ENCODE measurements at places on chromosomes 1 and 21.

- no peak for DNase-seq
These were observed 48.2 kb downstream of the ELK4 start for GRCh38 chr1:205583461-205584130.

DNA sequence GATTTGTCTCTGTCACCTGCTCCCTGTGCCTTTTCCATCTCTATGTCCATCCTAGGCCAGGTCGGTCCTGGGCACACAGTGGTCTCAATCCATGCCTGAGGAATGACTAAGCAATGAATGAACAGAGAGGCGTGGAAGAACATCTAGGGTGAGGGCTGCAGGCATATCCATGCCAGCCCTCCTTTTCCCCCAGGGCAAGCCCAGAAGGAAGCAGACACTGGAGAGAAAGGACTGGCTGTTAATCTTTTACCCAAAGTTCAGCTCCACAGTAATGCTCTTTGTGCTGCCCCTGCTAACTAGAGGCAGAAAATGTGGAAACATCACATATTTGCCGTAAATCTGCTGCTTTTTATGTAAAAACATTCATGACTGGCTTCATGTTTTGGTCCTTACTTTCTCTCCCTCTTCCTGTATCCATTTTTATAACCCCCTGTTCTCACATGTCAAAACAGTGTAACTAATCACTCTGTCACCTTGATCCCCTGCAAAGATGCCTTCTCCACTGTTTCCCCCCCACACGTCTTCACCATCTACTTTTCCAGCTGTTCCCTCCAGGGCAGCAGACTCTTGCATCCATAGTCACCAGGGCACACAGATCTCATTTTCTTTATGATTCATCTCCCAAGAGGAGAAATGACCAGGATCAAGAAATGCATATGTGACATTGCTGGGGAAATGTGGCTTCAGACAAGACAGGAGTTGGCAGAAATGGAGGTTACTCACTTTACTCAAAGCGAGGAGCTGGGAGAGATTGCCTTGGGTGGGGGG, 166.4 kb upstream of the PROX1 start:
- DNase-seq = no peak

GRCh38 chr1:235317168-235317567, 10.8 kb downstream of the ARID4B start:
- no peak for DNase-seq

- DNase-seq = no peak
These were observed 10.9 kb upstream of the THEM5 start for GRCh38 chr1:151864411-151864810.

DNA sequence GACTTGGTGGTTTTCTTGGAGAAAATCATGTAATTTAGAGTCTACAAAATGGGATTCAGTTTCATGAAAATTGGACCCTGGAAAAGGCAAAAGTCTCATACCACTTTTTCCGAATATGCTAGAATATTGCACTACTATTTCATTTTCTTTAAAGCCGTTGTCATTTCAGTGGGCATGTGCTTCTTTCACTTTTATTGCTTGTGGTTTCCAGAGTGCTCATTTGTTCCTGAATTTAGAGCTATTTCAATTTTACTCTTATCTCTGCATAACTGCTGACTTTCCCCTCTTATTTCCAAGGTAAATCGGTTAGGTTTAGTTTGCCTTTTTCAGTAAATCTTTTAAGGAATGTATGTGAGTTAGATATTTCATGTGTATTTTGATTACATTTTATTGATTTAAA, 11.6 kb downstream of the HHAT start:
- no peak for DNase-seq

DNA sequence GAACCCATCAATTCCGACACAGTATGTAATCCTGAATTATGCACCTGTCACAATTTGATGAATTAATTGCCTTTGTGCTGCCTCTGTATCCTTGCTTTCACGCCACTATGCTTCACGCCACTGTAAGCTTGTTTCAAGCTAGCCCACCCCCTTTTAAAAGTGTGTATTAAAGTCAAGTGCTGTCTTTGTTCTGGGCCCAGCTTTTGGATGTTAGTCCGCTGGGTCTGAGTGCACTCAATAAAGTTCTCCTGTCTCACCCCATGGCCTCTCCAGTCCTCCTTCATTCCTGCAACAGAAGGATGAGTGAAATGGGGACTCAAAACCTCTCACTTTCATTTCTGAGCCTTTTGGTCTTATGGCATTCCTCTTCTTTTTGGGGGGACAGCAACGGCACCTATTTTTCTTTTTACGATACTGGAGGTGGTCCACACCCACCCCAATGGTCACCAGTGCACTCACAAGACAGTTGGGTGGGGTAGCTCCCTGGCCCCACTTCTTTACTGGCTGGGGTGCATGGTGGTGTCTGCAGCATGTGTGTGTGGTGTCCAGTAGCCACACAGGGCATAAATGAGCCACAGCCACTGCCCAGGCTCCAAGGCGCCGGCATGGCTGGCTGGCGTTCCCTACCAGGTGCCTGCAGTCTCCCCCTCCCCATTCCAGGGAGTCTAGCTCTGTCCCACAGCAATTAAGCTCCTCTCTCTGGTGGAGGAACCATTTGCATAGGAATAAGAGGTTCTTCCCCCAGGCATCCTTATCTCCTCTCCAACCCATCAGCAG, 1.8 kb downstream of the THEM4 start:
- DNase-seq = no peak

DNA sequence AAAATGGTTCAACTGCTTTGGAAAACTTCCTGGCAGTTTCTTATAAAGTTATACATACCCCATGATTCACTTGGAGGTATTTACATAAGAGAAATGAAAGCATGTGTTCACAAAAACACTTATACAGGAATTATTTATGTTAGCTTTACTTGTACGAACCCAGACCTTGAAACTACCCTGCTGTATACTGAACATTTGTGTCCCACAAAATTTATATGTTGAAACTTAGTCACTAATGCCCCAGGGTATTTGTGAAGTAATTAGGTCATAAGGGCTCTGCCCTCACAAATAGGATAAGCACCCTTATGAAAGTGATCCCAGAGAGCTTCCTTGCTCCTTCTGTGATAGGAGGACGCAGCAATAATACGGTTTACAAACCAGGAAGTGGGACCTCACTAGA, 42.7 kb upstream of the B3GALT2 start:
- DNase-seq = no peak

DNA sequence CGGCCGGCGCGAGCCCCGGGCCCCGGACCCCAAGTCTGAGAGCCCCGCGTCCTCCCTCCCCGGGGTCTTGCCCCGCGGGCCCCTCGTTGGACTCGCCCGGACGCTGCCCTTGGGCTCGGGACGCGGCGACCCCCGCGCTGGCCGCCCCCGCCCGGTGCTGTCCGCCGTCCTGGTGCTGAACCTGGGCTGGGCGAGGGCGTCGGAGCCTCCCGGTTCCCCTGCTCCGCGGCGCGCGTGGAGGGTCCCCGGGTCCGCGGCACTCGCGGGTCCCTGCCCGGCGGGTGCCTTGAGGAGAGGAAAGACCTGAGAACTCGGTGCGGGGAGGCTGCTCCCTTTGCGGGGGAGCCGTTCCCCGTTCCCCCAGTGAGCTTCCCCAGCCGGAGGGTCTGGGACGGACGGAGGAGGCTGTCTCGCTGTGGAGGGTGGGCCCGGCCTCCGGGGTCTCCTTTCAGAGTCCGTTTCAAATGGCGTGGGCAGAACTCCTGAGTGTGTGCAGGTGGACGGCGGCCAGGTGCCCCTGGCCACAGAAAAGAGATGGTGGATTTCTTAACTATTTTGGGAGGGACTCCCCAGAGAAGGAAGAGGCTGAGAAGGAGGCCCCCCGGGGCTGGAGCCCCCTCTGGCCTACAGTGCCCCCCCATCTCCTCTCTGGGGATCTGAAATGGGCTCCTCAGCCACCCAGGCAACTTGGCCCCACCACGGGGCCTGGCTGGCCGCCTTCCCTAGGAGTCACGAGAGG, 595 bp downstream of the GABRD start:
- no peak for DNase-seq

DNA sequence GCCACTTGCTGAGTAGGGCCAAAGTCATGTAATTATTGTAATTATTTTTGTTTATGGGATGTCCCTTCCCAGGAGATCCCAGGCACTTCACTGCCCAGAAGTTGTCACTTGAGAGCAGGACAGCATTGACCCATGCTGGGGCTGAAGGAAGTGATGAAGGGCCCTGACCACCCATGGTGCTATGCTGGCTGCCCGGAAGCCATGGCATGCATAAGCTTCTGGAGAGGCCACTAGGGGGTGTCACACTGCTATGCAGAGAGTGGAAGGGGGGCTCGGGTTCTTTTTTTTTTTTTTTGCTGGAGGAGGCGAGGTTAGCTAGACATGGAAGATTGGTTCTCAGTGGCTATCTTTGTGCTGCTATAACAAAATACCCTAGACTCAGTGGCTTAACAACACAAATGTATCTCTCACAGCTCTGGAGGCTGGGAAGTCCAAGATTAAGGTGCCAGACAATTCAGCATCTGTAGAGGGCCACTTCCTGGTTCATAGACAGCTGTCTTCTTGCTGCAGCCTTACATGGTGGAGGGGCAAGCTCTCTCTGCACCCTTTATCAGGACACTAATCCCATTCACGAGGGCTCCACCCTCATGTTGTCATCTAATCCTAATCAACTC, 84.9 kb downstream of the CNIH3 start:
- no peak for DNase-seq

DNA sequence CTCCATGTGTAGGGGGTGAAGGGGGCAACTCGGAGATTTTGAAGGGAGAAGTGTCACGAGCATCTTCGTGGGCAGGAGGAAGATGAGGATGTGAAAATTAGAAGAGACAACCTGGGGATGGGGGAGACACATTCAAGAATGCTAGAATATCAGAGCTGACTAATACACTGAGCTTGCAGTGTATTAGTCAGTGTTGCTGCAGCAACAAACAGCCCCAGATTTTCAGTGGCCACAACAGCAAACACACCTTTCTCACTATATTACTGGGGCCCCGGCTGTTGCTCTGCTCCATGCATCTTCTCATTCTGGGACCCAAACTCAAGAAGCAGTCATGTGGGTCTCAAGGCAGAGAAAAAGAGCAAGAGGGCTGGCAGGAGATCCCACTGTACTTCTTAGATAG, 74.8 kb upstream of the SIM2 start:
- no peak for DNase-seq

GRCh38 chr1:101652484-101652883, 344.2 kb downstream of the OLFM3 start:
- no peak for DNase-seq

DNA sequence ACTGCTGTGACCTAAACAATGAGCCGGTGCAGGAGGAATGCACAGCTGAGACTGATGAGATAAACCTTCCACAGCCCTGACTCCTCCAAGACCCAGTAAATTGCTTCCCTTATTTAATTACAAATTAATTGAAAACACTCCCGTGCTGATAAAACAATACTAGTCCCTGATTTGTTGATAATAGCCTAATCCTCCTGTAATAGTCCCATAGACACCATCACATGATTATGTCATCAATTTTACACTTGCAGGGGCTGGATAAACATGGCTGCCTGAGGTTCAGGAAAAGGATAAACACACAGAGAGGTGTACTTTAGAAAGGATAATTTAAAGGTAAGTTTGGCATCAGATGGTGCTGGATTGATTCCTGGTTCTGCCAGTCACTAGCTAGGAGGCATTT, 84.6 kb upstream of the SPAG17 start:
- no peak for DNase-seq

DNA sequence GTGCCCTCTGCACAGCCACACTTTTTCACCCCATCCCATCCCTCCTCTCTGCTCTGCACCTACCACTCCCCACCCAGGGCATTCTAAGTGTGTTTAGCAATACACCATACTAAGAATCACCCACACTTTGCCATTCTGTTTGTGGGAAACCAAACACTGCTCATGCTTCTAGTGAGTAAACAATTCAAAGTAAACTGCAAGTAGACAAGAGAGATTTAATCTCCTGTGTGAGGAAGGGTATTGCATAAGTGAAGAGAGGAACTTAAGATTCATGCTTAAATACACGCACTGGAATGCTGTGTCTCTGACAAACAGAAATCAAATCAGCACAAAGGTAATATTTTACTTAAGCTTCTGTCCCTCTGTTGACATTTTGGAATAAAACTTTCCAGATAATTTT, 4.8 kb upstream of the EDARADD start:
- no peak for DNase-seq

DNA sequence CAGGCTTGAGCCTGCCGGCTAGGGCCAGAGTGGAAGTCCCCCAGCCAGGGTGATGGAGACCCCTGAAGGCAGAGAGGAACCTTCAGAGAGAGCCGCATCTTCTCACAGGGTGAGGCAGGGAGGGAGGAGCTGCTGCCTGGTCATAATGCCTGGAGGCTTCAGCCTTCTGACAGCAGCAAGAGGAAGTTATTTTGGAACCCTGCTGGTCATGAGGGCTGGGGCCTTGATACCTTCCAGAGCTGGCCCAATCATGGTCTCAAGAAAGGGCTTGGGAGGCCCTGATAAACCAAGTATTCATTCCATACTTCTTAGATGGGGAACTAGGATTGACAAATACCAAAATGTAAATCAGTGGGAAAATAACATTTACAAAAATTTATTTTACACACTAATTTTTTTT, 26.6 kb upstream of the MPZL1 start:
- DNase-seq = no peak

GRCh38 chr1:161382214-161383019, 14.7 kb upstream of the CFAP126 start:
- DNase-seq = peak; percentile 37

DNA sequence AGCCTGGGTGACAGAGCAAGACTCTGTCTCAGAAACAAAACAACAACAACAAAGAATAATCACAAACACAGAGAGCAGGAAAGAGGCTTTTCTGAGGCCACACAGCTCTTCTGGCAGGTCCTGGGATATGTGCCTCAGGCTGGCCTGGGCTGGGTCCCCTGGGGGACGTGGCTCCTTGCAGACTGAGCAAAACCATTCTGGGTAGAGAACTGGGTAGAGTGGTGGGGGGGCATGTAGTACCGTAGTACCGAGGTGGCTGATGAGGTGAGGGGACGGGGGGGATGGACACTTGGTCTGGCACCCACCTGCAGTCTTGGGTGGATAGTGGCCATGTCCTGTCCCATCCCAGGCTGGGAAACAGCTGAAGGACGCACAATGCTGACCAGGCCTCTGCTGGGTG, 6.0 kb downstream of the TMEM82 start:
- DNase-seq = no peak

DNA sequence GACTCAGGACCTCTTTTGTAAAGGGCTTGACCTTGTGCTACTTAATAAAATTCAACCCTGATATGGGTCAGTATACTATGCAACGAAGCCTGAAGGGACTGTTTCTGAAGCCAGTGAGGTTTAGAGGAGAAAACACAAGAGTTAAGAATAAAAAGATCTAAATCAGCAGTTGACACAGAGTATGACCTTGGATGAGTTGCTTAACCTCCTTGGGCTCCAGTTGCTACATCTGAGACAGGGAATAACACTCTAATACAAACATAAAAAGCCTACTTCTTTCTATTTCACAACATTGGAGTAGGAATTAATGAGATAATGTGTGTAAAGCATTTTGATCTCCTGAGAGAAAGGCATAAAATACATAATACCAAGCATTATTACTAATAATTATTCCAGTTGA, 882.4 kb upstream of the ADGRL2 start:
- no peak for DNase-seq

DNA sequence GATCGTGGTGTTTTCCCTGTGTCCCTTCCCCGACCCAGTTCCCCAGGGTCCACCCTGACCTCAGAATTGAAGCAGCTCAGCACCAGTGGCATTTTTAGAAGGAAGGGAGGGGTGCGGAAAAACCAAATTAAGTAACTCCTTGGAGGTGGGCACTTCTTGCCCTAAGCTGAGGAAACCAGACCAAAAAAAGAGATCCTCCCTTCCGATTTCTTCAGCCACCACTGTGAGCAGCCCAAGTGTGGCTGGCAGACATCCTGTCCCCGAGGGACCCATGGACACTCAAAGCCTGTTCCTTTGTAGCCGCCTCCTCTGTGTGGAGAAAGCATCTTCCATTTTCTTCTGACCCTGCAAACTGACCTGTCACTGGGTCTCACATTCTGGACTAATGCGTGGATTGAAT, 31.3 kb downstream of the KIRREL1 start:
- DNase-seq = no peak
